ENCODE measurements at places on chromosomes 5 and 9.
A peak's percentile ranks its signal among the peaks of the same experiment; 100 is the strongest.

GRCh38 chr9:91214086-91214485, 147.6 kb downstream of the AUH start:
- no peak for DNase-seq

- peak; percentile 77 for DNase-seq
Measured at GRCh38 chr9:87678650-87679355, 47.1 kb upstream of the CTSL start.

DNA sequence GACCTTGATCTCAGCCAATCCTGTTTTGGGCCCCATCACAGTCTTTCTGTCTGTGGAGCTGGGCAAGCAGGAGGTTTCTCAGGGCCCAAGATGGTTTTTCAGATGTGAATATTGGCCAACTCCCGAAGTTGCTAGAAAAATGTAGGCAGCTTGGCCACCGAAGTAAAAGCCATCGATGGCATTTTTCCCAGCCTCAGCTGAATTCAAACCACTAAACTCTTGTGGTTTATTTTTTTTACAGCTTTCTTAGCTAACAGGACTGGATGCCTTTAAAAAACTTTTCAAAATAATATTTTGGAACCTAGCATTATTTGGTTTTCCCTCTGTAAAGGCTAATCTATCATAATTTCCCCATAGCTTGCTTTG, 102.5 kb upstream of the ERCC6L2 start:
- DNase-seq = peak; percentile 52

- peak; percentile 57 for DNase-seq
Measured at GRCh38 chr5:65103756-65104440, 335.2 kb downstream of the CWC27 start.

DNA sequence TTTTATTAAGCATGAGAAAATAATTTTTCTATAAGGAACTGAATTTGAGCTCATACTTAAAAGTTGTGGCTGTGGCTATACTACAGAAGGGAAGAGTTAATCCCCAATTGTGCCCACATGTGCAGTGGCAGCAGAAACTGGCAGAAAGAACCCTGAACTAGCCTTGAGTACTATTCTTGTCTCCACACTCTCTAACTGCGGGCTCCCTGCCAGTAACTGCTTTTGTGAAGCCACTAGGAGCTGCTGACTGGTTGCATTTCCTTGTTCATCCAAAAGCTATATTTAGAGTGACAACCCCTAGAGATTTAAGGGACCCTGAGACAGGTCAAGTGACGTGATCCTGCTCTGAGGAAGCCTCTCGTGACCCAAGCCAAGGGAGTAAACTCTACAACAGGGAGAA, 238.6 kb downstream of the ELAVL2 start:
- DNase-seq = peak; percentile 78

Measured in femur (tissue), 1 donor.